ENCODE measurements at places on chromosomes 4 and X.

DNA sequence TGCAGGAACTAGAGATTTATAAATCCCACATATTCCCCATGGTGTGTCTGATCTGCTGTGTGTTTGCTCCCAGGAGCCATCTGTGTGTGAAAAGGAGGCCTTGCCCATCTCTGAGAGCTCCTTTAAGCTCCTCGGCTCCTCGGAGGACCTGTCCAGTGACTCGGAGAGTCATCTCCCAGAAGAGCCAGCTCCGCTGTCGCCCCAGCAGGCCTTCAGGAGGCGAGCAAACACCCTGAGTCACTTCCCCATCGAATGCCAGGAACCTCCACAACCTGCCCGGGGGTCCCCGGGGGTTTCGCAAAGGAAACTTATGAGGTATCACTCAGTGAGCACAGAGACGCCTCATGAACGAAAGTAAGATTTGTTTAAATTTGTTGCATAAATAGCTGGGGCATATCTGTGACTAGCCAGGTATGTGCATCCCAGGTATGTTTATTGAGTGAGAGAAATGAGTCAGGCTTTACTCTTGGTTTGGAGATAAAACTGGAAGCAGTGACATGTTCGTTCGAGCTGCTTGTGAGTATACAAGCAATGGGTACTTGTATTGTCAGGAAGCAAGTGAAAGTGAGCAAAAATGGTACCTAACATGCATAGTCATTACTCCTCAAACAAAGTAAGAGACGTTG, 89.5 kb downstream of the PTTG2 start:
- no peak for DNase-seq

GRCh38 chr4:163385466-163385865, 41.8 kb downstream of the NPY5R start:
- no peak for DNase-seq

- DNase-seq = no peak
Measured at GRCh38 chrX:2457289-2458133, 43.3 kb downstream of the DHRSX start.

DNA sequence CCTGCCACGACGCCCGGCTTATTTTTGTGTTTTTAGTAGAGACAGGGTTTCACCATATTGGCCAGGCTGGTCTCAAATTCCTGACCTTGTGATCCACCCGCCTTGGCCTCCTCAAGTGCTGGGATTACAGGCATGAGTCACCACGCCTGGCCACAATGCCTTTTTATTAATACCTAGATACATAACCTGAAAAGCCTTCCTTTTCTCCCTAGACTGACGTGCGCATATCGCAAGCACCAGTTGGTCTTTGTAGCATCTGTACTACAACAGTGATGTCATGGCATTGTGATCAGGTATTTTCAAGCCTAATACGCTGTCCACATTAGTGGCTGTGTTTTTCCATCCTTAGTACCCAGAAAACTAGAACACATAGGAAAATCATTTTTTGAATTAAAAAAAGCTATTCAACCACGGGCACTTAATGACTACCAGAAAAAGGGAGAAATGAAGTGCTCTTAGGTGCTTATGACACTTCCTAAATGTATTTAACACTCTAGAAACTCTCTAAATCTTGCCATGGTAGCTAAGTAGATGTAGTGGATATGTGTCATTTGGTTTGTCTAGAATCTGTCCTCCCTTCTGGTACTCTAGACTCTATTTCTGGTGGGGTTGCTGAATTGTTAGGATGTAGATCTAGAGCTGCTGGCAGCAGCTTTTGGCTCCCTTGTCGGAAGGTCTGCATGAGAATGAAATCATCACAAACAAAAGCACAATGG, 707.8 kb downstream of the STIM2 start:
- no peak for DNase-seq

DNA sequence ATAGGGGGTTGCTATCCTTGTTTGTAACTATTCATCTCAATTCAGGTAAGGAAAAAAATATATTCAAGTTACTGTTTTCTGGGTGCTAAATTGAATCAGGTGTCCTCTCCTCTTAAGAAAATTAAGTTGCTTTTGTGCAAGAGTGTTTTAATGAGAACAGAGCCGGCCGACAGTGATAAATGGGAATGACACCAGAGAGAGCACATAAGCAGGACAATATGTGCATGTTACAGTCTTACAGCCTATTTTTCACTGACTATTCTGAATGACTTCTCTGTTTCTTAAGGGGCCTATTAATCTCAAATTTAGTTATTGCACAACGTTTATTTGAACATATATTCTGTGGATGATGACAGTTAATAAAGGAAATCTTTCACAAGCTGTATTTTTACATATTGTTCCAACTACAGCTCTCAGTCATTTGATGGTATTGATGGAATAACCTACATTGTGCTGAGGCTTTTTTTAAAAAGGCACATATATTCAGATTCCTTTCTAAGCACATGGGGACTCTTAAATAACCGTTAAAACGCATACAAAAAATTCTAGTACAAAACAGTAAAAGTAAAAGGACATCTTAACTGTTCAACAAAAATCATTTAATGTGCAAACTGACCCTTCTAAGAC, 68.4 kb downstream of the SLC10A7 start:
- no peak for DNase-seq

DNA sequence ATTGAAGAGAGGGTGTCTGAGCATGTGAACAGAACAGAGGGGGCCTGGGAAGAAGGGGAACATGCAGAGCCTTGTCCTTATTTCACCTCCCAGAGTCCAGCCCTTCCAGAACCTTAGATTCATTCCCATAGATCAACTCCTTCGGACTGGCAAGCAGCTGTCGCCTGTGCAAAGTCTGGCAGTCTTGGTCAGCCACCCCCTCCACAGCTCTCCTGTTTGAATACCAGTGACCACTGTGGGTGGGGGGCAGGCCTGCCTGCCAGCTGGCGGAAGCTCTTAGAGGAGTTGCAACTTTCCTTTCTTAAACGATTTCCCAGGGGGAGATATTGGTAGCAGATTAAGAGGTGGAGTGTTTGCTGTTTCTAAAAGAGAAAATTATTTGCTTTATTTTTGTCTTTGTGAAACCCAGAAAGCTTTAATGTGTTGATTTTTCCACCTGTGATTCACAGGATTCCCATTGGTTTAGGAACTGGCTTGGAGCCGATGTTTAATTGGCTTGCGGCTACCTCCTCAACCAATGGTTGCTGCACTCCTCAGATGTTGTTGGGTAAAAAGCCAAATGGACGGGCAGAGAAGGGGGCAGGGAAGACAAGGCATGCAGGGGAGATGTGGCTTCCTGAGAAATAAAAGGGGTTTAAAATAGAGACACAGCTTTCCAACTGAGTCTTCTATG, 62.2 kb upstream of the PRPS1 start:
- DNase-seq = no peak

DNA sequence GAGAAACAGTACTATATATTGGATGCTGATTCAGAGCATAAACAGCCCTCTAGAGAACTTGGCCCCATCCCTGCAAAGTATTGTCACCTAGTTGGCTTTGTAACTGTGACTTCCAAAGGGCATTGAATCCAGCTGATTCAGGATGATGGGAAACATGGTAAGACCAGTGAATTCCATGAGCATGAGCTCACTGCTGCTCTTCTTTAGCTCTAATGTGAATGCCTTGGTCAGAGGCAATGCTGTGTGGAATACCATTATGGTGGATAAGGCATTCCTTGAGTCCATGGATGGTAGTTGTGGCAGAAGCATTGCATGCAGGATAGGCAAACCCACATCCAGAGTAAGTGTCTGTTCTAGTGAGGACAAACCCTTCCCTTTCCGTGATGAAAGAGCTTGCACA, 365.6 kb upstream of the EDA2R start:
- DNase-seq = no peak

DNA sequence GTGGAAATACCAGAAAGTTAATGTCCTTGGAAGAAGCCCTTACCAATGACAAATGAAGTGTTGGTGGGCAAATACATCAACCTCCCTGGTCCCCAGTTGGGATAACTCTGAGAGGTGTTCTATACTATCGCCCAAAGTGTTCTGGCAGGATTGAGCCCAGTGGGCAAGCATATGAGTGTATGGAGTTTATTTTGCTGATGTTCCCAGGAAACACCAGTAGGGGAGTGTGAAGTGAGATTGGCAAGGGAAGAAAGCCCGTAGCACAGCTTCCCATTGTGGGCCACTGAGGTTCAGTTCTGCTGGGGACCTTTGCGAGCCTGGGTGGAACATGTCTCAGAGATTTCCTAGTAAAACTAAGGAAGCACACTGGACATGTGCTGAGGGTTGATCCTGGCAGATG, 65.1 kb downstream of the ARHGAP6 start:
- DNase-seq = no peak

DNA sequence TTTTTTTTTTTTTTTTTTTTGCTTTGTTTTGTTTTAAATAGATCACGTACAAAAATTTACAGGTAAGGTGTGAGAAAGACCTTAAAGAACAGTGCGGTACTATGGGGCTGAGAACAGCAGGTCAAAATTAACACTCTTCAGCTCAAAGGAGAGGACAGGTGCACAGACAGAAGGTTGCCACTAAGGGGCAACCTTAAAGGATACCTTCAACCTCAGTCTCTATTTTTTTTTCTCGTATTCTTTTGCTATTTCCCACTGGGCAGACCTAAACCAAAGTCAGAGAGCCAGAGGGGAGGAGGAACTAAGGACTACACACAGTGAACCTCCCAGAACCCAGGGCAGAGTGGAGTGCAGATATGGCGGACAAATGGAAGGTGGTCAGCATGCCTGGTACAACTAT, 1984.3 kb upstream of the IGFBP7 start:
- no peak for DNase-seq

DNA sequence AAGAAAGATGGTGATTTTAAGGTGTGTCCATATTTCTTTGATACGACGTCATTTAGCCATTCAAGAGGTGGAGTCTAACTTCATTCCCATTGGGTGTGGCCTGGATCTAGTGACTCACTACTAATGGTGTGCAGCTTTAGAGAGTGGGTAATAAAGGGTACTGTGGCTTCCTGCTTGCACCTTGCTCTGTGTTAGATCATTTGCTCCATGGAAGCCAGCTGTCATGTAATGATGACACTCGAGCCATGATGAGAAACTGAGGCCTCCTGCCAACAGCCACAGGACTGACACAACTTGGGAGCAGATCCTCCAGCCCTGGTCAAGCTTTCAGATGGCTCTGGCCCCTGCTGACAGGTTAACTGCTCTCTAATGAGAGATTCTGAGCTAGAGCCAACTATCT, 82.0 kb downstream of the UNC5C start:
- DNase-seq = no peak

- no peak for DNase-seq
Measured at GRCh38 chr4:2482192-2482591, 13.3 kb downstream of the RNF4 start.

DNA sequence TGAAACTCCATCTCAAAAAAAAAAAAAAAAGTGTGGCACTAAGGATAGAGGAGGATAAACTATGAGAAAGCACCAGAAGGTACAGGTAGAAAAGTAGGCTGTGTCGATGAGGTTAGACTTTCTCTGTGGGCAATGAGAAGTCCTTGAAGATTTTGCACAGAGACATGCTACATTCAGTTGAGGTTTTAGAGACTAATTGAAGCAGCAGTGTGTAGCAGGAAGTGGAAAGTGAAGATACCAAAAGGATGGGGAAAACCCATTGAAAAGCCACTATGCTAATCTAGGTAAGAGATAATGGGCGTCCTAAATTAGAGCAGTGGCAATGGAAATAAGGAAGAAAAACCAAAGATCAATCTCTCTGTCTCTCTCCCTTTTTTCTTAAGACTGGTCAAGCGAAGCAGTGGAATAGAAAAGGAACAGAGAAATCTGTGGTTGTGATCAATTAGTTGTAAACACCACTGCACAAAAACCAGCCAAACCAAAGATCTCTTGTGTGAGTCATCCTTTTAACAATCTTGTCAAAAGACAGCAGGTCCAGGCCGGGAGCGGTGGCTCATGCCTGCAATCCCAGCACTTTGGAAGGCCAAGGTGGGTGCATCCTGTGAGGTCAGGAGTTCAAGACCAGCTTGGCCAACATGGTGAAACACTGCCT, 3.5 kb downstream of the SPINK2 start:
- no peak for DNase-seq

GRCh38 chr4:25110527-25111329, 49.5 kb downstream of the SEPSECS start:
- DNase-seq = no peak

DNA sequence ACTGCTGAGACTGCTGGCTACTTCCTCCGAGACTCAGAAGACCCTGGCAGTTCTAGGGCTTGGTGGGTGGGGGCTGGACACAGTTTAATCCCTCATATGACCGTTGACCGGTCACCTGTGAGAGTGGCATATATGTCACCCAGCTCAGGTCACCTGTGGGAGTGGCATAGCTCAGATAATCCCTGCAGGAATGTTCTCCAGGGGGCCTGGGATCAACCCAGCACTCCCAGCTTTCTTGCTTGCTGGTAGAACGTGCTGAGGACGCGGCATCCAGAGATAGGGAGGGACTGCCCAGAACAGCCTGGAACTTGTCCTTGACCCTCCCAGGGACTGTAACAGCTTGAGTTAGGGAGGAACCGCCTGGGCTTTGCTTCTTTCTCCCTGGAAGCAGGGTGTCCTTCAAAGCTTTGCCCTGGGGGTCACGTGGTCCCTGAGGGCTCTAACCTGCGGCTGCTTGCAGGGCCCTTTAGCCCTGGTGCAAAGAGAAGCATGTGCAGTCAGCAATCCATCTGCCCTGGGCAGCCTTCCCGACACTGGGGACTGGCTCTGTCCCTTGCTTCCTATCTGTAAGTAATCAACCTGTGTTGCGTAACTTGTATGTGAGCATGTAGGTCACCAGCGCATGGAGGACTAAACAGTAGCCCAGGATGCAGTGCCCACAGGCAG, 55.3 kb downstream of the ZFYVE28 start:
- no peak for DNase-seq

DNA sequence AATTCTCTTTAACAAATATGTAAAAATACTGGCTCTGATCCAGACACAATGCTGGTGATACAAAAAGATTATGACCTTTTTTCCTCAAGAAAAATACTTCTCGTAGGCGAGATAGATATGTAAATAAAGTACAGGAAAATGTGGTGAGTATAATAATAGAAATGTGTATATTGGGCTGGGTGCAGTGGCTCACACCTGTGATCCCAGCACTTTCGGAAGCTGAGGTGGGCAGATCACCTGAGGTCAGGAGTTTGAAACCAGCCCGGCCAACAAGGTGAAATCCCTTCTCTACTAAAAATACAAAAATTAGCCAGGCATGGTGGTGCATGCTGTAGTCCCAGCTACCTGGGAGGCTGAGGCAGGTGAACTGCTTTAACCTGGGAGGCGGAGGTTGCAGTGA, 55.0 kb downstream of the MRPL1 start:
- DNase-seq = no peak

- no peak for DNase-seq
Measured at GRCh38 chrX:111831343-111831742, 44.6 kb upstream of the TRPC5OS start.

- no peak for DNase-seq
Measured at GRCh38 chr4:53273726-53274125, 92.1 kb downstream of the SCFD2 start.

All from GOT3 (cell line).